ENCODE measurements at places on chromosomes 4 and X.

- no peak for DNase-seq
Observed at GRCh38 chrX:17298564-17298963, 76.4 kb upstream of the NHS start.

DNA sequence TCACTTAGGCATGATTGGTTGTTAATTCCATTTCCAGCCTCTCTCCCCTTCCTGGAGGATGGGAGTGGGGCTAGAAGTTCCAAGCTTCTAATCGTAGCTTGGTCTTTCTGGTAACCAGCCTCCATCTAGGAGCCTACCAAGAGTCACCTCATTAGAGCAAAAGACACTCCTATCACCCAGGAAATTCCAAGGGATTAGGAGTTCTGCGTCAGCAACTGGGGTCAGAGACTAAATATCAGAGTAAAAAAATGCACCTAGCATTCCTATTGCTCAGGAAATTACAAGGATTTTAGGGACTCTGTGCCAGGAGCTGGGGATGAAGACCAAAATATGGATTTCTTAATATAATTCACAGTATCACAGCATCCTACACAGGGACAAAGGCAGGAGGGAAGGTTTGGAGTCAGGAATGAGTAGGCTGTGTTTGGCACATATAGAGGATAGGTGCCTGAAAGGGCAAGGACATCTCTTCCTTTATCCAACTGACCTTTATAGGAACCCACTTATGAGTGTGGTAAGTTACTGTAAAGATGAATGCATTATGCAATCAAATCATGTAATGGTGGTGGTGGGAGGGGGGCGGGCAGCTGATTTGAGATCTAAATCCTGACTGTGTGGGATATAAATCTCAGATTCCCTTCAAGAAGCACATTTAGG is 30.5 kb upstream of the LIMCH1 start:
- no peak for DNase-seq

DNA sequence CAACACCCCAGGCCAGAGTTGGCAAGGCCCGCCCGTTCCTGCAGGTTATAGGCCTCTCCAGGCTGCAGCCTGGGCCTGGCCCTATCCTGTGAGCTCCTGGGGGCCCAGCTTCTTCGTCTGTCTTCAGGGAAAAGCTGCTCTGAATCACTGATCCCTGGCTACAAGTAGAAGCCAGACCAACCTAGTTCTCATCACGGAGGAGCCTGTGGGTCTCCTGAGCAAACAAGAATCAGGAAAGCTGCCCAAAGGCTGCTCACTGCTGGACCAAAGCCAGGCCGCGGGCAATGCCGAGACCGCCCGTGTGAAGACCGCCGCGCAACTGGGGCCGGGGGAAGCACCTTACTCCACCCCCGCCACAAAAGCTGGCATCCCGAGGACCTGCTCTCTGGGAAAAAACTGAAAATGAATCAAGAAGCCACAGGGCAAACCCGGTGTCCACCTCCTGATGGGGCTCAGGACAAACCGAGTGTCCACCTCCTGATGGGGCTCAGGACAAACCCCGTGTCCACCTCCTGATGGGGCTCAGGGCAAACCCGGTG is 12.8 kb downstream of the CTBP1 start:
- no peak for DNase-seq

DNA sequence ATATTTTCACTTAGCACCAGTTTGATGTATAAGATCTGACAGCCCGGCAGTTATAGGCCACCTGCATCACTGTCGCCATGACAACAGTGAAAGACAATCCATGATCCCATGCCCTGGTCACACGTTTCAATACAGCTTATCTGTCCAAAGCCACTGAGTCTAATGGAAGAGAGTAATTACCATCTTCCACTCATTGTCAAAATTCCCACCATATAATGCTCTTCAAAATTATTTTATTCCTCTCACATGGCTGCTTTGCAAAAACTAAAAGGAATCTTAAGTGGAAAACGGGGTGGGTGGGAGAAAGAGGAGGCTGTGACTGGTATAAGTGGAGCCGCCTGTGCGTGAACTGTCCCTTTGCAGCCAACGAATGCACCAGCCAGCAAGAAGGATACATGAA is 44.2 kb downstream of the MAML3 start:
- DNase-seq, result no peak

DNA sequence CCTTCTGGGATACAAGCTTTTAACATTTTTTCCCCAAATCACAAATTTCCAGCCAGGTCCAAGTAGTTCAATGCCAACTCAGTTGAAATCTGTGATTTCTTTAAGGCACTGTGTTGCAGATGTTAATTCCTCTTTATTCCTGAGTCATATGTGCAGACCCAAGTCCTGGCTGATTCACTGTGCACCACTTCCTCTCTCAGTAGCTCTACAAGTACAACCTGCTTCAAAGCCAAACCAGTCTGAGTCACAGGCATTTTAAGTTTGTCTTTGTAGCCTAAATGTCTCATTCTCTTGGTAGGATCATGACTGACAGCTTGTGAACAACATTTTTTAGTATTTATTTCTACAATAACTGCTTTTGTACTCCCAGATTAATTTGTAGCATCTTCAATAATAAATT is 165.6 kb upstream of the S100G start:
- no peak for DNase-seq

GRCh38 chr4:47442980-47443379 is 20.5 kb downstream of the COMMD8 start:
- DNase-seq, result no peak

DNA sequence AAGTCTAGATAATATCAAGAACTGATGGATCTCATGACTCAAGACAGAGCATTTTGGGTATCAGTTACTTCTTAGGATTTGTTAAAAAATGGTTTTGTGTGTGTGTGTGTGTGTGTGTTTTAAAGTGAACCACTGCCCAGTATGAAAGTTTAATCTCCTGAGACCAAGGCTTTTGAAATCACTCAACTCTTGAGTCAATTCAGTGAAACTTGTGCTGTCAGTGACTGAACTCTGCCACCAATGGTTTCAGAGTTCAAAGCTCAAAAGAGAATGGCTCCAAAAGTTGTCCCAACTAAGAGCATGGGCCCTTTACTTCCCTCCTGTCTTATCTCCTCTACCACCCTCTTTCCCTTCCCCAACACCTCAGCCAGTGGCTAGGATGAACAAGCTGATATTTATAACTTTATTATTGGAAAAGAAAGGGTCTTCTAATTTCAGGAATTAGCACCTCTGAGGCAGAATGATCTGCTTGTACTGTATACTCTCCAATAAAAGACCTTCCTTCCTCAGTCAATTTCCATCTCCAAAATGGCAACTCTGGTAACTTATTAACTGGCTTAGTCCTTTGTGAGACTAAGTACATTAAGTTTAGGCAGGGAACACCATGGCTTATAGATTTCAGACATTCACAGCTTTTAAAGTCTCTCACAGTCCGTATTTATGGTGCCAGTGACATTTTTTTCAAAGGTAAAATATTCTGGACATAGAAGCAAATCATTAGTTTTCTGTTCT is 152.2 kb downstream of the REPS2 start:
- DNase-seq, result no peak

Measured in stimulated activated CD4-positive, alpha-beta T cell treated with anti-CD3 and anti-CD28 coated beads, Interleukin-1b, Interleukin-23, amount 100 ng/mL, for 1 hour (primary cell).